Bronchial epithelial cell (primary cell): ENCODE measurements at places on chromosomes 13 and 19. TPM values are rescaled to one million over a fixed set of nuclear protein-coding genes. Genes with fewer than 3 reads are reported as not detected.

The S1PR5 gene
- total RNA-seq, result 6.6 and 7.8 TPM in 2 replicates

DNA sequence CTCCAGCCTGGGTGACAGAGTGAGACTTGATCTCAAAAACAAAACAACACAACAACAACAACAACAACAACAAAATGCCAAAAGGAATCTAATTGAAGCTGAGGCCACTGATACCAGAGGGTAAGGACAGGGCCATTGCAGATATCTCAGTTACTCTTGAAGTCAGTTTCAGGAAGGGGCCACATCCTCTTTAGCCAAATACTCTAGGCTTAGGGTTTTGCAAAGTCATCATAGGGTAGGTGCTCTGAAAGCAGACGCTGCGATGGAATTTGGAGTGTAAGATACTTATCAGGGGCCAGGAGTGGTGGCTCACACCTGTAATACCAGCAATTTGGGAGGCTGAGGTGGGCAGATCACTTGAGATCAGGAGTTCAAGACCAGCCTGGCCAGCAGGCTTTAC is 46.6 kb upstream of the UBAC2 start:
- no peak for DNase-seq

The EID2B gene
- total RNA-seq, result 0.79 and 1.7 TPM in 2 replicates

The C19orf67 gene
- total RNA-seq, result not detected in 2 replicates
